ENCODE measurements at places on chromosomes 6 and 20.
A peak's percentile ranks its signal among the peaks of the same experiment; 100 is the strongest.

GRCh38 chr6:124470803-124471202, 491.4 kb upstream of the RNF217 start:
- DNase-seq: no peak

DNA sequence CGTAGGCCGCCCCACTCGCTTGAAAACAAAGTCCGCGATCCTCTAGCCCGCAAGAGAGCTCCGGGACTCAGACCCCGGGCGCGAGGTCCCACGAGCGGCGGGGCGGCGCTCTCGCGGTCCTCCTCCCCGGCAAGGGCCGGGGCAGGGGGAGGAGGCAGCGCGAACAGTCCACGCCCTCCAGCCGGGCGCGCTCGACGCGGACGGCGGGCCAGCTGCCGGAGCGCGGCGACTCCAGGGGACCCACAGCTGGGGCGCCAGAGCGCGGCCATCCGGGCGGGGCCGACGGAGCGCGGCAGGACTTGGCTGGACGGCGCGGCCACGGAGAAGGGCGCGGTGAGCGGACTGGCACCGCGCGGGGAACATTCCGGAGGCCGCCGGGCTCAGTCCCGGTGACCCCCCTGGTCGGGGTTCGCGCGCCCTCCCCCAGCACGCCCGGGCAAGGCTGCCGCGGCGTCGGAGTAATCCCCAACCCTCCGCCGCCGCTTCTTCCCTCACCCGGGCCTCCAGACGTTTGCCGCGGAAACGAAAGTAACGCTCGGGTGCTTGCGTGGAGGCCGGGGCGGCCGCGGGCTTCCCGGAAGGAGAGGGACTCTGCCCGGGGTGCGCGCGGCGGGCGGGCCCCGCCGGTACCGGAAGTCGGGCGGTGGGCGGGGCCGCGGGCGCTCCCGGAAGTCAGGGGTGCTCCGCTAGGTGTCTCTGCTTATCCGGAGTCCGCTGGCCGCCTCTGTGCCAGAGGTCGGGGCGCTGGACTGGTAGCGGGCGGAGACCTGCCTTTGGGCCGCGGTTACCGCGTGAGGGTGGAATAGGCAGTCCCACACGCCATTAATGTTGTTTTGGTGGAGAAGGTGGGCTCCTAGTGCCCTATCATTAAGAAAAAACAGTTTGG, at the start of gene RIPK1:
RIPK1 (plus strand) TSS at position 166 of the 886 bp plus-strand sequence. CDS start 8,330 bp downstream, outside the sequence.
- DNase-seq: peak; percentile 88

- DNase-seq: no peak
Measured at GRCh38 chr6:148497257-148497656, 154.6 kb downstream of the SASH1 start.

DNA sequence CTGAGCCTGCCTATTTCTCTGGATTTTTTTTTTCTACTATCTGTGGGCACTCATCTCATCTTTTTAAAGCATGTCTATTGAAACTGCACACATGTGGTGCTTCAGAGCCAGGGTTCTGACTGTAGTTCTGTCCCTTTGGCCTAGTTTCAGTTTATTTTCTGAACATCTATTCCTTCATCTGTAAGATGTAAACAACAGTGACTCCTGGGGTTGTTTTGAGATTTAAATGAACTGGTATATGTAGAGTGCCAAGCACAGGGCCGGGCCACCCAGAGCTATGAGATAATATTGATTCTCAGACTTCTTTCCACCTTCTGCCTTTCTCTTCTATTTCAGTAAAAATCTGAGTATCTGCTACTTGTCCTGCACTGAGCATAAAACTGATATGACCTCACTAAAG, 185.1 kb downstream of the CARMIL1 start:
- no peak for DNase-seq

GRCh38 chr6:7865781-7866180, 44.8 kb downstream of the TXNDC5 start:
- DNase-seq: no peak

- no peak for DNase-seq
Measured at GRCh38 chr6:27922949-27923348, 10.8 kb upstream of the OR2B2 start.

Data from HuH-7.5 (cell line).